Retinal pigment epithelial cell (primary cell): ENCODE measurements at places on chromosomes 2 and 18.

GRCh38 chr2:203061346-203061745, 46.7 kb downstream of the NBEAL1 start:
- peak; percentile 68 for DNase-seq

- DNase-seq: no peak
Observed at GRCh38 chr2:118151831-118152230, 63.6 kb downstream of the INSIG2 start.

- no peak for DNase-seq
Observed at GRCh38 chr2:56347881-56348280, 164.1 kb downstream of the CCDC85A start.

DNA sequence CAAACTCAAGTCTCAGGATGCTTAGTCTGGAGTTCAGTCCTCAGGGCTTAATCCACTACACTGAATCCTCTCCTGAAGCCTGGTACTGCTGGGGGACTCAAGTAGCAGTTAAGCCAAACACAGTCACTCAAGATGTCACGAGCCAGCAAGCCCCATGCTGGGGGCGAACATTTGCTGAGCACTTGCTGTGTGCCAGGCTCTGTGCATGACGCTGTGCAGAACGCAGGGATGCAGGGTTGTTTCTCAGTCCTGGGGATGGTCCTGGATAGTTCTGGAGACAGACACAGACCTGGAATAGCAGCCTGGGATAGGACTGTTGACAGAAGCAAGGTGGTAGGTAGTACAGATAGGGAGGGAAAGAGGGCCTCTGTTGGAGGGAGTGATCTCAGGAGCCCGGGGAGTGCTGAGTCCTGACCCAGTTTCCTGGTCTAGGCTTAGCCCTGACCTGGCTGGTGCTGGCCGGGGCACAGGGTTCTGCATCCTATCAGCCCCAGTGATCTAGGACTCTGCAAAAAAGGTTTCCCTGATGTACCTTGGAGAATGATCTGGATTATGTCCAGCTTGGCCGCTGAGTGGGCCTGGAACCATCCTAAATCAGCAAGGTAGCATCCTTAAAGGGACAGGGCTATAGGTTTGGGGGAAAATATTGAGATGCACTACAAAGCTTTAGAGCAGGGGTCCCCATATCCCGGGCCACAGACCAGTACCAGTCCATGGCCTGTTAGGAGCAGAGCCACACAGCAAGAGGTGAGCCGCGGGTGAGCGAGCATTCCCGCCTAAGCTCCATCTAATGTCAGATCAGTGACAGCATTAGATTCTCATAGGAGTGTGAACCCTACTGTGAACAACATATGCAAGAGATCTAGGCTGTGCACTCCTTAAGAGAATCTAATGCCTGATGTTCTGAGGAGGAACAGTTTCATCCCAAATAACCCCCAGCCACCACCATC, 54.7 kb upstream of the OTOF start:
- no peak for DNase-seq

- DNase-seq: no peak
Observed at GRCh38 chr2:96529376-96530143, 7.0 kb upstream of the ARID5A start.

- DNase-seq: peak; percentile 82
Observed at GRCh38 chr2:39938035-39938835, 159.2 kb upstream of the THUMPD2 start.

GRCh38 chr2:241615522-241616052, 21.4 kb downstream of the THAP4 start:
- DNase-seq: no peak

GRCh38 chr18:10035281-10035991, 121.6 kb downstream of the VAPA start:
- no peak for DNase-seq

DNA sequence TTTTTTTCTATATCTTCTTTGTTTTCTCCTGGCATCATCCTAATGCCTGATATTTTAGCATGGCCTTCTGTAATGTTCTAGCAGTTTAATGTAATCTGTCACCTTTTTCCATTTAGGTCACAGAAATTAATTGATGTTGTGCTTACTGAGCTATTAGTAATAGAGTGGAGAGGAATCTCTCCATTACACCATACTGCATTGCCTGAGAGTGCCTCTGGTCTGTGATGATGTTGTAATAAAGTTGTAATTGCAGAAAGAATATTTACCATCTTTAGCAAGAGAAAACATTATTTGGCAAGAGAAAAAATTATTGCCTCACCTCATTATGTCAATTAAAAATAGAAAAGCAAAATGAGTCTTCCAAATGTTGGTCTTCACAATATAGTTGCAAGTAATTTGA, 213.2 kb downstream of the KCNJ3 start:
- DNase-seq: no peak

DNA sequence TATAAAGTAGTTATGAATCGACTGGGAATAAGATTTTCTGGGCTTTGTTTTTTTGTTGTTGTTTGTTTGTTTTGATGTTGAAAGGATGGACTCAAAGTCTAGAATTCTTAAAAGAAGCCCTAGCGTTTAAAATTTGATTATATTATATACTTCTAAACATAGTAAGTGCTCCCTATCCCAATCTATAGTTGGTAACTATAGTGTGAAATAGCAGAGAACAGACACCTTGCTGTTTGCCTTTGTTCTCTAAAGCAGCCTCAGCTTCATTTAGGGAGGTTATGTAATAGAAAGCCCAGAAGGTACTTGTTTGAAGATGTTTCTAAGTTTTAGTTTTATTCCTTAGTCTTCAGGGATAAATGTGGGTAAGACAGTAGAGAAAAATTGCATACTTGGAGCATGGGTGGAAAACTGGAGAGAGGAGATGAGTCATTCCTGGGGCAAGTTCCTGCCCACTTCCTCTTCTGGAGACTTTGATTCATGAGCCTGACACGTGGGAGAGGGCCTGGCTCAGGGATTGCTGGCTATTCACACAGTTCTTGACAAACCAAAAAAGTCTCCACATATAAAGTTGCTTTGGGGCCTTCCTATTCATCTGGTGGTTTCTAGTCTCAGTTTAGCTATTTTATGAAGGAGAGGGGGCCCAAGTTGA, 131.9 kb downstream of the MYO1B start:
- peak; percentile 66 for DNase-seq

- DNase-seq: no peak
Observed at GRCh38 chr2:233312874-233313273, 5.3 kb downstream of the SAG start.

- DNase-seq: no peak
Observed at GRCh38 chr2:46945671-46946070, 30.1 kb upstream of the MCFD2 start.

DNA sequence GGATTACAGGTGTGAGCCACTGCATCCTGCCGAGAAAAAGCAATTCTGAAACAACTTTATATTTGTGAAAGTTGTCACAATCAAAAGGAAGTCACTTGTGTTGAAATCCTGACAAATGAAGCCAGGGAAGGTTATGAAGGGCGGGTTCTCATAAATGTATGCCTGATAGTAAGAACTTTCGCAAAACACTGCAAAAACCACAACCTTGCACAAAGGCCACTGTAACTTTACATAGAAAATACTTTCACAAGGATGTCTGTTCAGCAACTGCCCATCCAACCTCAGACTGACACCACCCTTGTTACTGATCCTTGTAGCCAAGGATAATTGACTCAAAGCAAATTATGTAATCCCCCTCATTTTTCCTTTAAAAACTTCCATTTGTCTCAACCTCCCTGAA, 90.6 kb downstream of the SLC4A3 start:
- DNase-seq: no peak

DNA sequence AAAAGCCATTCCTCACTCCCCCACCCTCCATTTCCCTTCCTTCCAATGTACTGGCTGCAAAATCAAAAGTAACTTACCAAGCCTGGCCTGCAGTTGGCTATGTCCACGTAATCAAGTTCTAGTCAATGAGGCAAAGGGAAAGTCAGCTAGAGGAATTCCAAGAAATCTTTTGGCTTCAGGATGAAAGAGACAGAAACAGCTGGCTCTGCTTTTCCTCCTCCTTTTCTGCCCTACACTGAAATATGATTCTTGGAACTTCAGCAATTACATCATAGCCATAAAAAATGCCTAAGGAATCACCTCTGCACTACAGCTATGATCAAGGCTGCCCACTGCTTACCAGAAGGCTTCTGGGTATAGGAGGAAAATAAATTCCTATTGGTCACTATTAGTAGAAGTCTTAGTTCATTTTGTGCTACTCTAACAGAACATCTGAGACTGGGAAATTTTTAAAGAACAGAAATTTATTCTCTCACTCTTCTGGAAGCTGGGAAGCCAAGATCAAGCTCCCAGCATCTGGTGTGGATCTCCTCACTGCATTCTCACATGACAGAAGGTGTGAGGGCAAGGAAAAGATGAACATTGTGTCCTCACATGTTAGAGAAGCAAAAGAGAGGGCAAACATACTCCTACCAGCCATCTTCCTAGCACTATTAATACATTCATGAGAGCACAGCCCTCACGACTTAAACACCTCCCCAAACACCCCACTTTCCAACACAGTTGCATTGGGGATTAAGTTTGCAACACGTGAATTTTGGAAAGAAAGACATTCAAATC, 219.9 kb downstream of the TMX3 start:
- DNase-seq: peak; percentile 0

GRCh38 chr2:216632952-216633615, at the start of gene IGFBP2:
TSS of gene IGFBP2 (plus strand) at chr2:216633420. CDS start at chr2:216633524, 104 bp downstream.
- DNase-seq: no peak

DNA sequence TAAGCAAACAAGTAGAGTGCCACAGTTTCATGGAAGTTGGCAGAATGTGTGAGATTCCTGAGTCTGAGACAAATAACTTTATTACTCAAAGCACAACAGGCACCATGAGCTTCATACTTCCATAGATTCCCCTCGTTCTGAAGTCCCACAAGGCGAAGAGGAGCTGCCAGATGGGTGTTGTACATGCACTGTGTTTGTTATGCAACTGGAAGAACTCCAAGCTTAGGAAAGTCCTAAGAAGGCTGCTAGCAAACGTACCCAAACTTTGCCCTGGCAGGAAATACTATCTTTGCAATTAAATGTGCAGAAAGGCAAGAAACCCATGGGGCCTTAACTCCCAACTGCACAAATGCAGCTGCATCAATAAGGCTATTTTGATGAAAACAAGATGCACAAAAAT, 1.6 kb upstream of the GCA start:
- DNase-seq: no peak

DNA sequence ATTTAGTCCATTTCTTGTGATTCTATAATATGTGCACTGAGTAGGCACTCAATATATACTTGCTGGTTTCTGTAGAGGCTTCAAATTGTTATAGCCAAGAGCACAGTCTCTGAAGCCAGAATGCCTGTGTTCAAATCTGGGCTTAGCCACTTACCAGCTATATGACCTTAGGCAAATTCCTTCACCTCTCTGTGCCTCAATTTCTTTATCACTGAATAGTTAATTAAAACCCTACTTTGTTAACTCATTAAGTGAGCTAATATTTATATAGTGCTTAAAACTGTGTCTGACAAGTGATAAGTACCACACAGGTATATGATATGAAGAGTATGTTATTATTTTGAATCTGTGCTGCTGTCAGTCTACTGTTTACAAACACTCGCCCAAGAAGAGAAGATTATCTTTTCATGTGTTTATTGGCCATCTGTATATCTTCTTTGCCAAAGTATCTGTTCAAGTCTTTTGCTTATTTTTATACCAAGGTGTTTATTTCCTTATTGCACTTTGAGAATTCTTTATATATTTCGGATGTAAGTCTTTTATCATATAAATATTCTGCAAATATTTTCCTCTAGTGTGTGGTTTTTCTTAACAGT, 1.3 kb upstream of the RIT2 start:
- DNase-seq: no peak

GRCh38 chr2:134988994-134989605, 58.1 kb downstream of the MAP3K19 start:
- peak; percentile 5 for DNase-seq

GRCh38 chr18:212780-213179, 54.4 kb downstream of the USP14 start:
- no peak for DNase-seq

DNA sequence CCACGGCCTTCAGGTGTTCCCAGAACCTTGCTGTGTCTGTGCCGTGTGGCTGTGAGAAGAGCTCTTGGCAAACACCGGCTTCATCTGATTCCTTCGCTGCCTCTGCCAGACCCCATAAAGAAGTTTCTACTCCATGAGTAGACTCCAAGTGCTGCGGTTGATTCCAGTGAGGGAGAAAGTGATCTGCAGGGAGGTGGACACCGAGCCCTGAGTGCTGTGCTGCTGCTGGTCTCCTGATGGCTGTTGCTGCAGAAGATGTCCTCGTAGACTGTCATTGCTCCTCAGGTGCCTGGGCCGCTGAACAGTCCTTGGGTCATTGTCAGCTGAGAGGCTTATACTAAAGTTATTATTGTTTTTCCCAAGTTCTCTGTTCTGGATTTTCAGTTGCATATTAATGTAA, 19.6 kb downstream of the ASB1 start:
- no peak for DNase-seq
